ENCODE measurements at places on chromosomes 6 and 20.

DNA sequence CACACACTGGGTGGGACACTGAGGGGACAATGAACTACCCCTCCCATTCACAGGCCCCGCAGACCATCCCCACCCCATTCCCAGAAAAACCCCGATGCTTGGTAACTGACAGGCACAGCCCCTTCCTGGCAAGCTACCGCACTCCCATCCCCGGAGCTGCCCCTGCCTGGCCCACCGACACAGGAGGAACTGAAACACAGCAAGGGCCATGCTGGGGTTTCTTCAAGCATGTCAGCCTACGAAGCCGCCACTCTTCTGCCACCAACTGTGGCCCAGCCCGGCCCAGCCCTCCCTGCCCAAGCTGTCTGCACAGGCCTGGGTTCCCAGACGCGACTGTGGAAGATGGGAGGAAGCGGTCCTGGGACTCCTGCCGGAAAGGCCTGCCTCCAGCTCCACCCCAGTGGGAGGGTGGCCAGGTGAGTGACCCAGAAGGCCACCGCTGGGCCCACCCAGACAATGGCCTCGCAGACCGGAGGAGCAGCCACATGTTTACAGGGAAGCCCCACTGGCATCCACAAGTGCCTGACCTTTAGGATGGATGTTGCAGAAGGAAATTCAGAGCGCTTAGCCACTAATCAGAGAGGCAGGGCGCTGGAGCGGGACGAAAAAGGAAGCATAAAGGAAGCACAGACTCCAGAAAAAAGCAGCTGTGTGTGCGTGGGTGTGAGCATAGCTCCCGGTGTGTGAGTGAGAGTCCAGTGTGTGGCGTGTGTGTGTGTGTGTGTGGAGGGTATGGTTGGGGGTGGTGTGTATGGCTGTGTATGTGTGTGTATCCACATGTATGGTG is 91.6 kb downstream of the PRND start:
- no peak for DNase-seq

- no peak for DNase-seq
These were observed at the start of gene PTCRA for GRCh38 chr6:42915732-42916131. PTCRA (plus strand) TSS chr6:42916053; CDS start chr6:42916070, 17 bp downstream.

DNA sequence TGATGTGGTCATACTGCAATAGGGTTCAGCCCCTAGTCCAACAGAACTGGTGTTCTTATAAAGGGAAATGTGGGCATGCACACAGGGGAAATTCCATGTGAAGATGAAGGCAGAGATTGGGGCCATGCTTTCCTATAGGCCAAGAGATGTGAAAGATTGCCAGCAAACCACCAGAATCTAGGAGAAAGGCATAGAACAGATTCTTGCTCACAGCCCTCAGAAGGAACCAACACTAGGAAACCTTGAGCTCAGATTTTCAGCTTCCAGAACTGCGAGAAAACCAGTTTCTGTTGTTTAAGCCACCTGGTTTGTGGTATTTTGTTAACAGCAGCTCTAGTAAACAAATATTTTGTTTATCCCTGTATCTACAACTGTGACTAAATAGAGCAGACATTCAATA is 197.6 kb upstream of the CITED2 start:
- no peak for DNase-seq

GRCh38 chr6:30130887-30131862 is 4.8 kb upstream of the TRIM40 start:
- DNase-seq, result no peak

DNA sequence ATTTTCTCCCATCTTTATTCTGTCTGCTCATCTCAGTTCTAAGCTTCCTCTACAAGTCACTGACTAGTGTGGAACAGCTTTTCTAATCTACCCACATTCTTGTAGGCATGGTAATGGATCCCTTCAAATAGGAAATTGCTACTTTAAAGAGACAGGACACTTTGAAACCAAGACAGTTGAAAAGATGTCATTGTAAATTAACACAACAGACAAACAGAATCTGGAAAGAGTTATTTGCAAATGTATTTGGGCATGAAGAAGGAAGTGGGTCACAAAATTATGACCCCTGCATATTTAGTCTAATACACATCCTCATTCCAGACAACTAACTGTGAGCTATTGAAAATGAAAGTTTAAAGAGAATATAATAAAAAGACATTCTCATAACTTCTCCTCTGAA is 298.2 kb upstream of the MARCKS start:
- DNase-seq, result no peak

- DNase-seq, result no peak
These were observed 88.2 kb downstream of the KCNB1 start for GRCh38 chr20:49394264-49394663.

DNA sequence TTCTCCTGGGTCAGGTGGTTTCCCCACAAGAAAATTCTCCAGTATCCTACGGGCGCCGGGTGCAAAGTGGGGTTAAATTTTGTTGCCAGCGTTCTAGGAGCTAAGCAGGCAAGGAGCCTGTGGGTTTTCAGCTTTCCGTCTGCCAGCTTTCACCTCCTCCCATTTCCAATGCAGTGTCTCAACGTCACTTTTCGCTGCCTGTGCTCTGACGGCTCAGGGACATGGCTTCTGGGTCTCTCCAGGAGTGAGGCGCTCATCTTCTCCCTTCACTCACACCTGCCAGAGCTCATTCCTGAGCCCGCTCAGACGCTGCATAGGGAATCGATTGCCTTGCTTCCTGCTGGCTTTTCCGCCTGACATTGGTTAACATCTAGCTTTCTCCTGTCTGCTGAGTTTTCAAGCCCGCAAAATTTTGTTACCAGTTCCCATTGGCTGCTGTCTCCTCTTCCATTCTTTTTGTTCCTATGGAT is 7.3 kb upstream of the NAA20 start:
- DNase-seq, result no peak

GRCh38 chr6:56730663-56731529 is 88.2 kb upstream of the DST start:
- DNase-seq, result no peak

DNA sequence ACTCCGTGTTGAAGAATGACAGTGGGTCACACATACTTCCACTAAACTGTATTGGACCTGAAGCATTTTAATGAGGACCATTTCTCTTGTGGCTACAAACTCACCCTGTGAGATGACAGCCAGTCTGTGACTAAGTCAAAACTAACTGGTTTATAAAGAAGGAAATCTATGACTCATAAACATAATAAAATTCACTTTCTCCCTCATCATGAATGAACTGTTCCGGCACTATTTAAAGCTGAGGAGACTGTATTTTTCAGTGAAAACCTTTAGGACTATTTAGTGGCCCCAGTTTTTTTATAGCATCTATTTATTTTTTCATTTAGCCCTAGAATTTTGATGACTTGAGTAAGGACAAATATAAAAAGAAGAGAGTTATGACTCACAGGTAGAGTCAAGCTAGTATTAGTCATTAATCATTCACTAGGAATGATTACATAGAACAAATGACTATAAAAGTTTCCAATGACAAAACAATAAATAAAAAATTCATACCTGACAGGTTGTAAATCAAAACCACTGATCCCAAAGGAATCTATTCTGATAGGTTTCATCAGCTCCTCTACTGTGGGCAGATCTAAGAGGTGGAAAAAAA is 34.2 kb downstream of the CEP162 start:
- DNase-seq, result no peak

DNA sequence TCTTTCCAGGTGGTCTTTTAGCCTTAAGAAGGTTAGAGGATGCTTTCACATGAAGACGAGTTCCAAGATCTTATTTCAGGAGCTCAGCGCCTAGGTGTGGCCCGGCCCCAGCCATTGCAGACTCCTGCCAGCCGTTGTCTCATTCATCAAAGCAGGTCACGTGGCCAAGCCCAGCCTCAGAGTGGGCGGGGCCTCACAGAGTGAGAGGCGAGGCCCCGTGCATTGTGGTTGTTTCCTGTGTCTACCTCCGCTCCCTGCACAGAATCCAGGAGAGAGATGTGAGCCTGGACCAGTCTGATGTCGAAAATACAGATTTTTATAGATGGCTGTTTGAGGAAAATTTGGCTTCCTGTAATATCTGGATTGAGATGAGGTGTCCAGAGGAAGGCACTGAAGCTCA is 49.2 kb upstream of the CST5 start:
- no peak for DNase-seq

- no peak for DNase-seq
These were observed 569.8 kb downstream of the QKI start for GRCh38 chr6:163984124-163984936.

DNA sequence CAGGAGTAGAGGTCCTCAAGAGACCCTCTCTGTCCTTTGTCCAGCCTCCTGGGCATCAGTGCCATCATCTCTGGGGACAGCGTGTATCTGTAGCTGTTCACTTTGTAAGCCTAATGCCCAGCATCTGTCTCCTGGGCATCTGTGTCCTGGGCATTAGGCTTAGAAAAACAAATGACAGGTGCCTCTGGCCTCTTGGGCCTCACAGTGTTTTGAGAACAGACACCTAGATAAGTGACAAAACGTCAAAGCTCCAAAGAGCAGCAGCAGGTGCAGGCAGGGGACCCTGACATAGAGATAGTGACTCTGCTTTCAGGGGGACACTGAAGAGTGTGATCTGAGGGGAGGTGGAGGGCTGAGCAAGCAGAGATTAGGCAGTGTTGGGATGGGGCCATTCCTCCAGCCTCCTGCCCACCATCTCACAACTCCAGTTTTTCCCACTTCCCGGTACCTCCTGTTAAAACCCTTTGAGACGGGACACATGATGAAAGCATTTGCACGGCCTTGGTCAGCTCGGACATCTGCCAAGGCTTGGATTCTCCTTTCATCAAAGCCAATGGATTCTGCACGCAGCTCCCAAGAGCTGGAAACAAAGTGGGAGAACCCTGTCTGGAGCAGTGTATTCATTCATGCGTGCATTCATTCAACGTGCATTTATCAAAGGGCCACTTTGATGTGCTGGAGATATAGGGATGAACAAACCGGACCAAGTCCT is 55.5 kb upstream of the CD93 start:
- DNase-seq, result no peak

DNA sequence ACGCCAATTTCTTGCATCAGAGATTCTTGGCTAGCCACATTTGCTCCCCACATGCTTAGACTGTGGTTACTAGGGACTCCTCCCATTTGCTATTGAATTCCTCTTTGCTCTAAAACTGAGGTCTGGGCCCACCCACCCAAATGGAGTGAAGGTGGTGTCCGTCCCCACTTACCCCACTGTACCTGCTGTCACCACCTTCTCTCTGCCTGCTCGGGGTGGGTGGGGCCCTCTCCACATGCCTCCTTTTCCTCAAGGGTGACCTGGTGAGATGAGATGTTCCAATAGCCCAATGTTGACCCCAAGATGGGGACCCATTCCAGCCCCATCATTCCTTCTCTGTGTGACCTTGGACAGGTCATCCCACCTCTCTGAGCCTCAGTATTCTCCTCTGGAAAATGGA is 74.6 kb downstream of the GNAS-AS1 start:
- no peak for DNase-seq

DNA sequence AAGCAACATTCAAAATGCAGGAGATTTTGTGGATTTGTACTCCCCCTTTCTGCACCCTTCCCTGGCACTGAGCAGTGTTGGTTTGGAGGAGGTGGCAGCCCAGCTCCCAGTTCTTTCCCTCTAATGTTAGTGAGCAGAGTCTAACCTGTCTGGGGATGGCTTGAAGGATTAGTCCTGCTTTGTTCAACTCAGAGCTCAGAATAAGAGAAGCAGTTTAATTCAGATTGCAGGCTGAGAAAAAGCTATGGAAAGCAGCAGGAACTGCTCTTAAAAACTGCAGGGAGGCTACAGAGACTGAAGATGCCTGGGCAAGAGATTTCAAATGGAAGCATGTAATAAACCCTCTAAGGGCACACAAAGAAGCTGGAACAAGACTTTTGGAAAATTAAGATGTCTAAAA is 223.4 kb upstream of the GGTLC1 start:
- no peak for DNase-seq

DNA sequence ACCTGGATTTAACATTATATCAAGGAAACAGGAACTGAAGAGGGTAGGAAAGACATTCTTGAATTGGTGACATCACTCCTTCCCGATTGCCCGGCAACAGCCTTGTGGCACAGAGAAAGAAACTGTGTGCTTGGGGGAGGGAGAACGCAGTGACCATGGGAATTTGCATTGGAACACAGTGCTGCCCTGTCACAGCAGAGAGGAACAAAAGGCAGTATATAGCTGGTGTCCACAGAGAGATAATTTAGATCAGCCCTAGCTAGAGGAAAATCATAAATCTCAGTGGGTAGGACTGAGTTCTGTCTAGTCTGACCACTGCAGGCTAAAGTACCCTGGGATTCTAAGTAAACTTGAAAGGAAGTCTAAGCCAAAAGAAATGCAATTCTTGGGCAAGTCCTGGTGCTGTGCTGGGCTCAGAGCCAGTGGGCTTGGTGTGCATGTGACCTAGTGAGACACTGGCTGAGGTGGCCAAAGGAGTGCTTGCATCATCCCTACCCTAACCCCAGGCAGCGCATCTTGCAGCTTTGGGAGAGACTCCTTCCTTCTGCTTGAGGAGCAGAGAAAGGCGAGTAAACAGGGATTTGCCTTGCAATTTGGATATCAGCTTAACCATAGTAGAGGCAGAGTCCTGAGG is 697.6 kb downstream of the HACE1 start:
- DNase-seq, result no peak

DNA sequence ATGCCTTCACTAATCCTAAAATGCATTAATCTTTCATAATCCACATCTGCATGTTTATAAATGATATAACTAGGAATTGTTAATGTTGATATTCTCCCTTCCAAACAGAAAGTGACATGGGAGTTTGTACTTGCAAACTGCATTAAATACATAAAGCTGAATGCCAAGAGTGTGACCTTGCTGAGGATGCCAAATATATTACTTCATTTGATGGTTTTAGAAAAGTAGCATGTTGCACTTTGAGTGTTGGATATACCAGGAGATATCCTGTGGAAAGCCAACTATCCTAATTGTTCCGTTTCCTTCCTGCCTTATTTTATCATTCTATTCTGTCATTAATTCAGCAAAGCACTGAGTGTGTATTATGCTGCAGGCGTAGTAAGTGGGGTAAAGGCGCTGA is 229.8 kb downstream of the TMEM242 start:
- DNase-seq, result no peak

- DNase-seq, result no peak
These were observed 2.0 kb downstream of the MYB start for GRCh38 chr6:135183002-135183531.

- DNase-seq, result no peak
These were observed 24.9 kb downstream of the FYN start for GRCh38 chr6:111848262-111848812.

- no peak for DNase-seq
These were observed 129.5 kb upstream of the SULF2 start for GRCh38 chr20:47914792-47915191.

DNA sequence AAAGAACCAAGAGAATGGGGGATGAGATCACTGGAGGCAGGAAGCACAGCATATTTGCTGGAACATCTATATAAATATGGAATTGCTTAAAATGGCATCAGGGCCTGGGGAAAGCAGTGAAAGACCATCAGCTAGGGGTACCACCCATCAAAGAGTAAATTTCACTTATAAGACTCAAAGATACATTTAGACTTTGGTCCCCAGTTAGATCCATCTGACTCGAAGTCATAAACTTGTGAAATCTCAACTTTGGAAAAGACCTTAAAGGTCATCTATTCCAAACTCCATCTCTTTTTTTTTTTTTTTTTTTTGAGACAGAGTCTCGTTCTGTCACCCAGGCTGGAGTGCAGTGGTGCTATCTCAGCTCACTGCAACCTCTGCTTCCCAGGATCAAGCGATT is 109.8 kb downstream of the UNC5CL start:
- DNase-seq, result no peak

GRCh38 chr6:166308033-166308768 is at the start of gene PRR18:
PRR18 (minus strand) TSS chr6:166308392; CDS start chr6:166308142, 250 bp downstream.
- no peak for DNase-seq
